Activated naive CD8-positive, alpha-beta T cell treated with anti-CD3 and anti-CD28 coated beads, Interleukin-2, amount 50 U/mL, for 16 hours (primary cell): ENCODE measurements at places on chromosomes 16 and 17.

GRCh38 chr17:82065193-82065637 lies 389 bp downstream of the DUS1L start:
- DNase-seq = no peak

DNA sequence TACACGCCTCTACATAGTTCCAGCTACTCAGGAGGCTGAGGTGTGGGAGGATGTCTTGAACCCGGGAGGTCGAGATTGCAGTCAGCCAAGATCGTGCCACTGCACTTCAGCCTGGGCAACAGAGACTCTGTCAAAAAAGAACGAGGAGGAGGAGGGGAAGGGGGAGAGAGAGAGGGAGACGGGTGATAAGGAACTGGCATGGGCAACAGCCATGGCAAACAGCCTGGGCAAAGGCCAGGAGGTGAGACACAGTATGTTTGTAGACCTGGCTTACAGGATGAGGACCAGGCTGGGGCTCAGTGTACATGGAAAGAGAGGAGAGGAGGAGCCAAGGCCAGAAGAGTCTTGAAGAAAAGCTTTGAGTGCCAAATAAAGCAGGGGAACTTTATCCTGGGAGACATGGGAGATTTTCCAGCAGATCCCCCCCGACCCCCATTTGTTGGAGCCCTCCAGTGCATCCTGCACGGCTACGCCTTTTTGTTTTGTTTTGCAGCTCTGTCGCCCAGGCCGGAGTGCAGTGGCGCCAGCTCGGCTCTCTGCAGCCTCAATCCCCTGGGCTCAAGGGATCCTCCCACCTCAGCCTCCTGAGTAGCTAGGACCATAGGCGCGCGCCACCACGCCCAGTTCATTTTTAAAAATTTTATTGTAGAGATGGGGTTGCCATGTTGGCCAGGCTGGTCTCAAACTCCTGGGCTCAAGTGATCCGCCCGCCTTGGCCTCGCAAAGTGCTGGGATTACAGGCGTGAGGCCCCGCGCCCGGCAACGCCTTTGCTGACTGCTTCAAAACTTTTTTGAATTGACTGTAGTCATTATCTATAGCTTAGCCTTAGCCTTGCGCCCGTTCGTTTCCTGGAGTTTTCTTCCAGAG lies 1.3 kb upstream of the ALKBH5 start:
- DNase-seq = no peak

DNA sequence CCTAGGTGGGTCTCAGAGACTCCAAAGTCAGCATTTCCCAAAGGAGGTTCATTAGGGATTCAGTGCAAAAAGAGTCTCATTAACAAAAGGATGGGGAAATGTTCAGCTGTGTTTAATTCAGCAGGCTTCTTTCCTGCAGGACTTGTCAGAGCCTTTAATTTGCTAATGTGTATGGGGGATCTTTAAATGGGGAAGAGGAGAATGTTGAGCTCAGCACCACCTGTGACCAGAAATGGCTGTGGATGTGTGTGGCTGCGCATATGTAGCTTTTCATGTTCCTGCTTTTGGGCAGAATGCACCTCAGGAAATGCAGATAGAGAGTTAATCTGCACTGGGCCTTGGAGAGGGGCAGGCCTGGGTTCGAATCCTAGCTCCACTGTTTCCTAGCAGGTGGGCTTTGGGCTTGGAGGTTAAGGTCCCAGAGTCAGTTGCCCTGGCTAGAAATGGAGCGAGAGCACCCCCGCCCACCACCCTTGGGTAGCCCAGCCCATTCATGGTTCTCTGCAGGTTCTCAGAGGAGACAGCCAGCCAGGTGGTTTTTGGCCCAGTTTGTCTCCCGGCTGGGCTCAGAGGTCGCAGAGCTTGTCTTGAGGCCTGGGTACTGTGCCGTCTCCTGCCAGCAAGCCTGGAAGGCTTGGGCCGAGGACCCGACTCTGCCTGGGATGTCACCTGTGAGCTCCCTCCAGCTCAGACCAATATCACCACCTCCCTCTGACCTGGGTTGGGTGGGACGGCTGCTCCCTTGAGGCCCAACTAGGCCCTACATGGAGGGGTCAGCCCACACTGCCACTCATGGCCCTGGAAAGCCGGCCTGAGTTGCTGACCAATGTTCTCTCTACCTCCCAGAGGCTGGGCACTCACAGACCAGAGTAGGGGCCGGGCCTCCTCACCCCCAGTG lies 9.3 kb downstream of the ADCY7 start:
- DNase-seq = no peak

DNA sequence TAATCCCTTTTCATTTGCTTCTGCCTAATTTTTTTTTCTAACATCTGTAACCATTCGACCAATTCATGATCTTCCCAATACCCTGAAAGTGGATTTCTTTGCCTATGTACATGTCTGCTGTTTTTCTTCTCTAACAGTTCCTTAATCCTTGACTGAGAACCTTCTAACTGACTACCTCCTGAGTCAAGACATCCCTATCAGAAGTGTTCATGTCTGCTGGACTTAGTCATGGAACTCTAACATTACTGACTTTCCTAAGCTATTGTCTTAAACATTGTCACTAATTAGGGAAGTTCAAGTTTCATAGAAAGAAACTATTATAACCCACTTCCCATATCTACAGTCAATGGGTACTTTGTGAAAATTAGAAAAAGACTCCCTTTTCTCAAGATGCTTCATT lies 52.4 kb upstream of the IRX5 start:
- no peak for DNase-seq

- DNase-seq = no peak
These were observed 4.7 kb upstream of the MMP15 start for GRCh38 chr16:58020628-58021521.

DNA sequence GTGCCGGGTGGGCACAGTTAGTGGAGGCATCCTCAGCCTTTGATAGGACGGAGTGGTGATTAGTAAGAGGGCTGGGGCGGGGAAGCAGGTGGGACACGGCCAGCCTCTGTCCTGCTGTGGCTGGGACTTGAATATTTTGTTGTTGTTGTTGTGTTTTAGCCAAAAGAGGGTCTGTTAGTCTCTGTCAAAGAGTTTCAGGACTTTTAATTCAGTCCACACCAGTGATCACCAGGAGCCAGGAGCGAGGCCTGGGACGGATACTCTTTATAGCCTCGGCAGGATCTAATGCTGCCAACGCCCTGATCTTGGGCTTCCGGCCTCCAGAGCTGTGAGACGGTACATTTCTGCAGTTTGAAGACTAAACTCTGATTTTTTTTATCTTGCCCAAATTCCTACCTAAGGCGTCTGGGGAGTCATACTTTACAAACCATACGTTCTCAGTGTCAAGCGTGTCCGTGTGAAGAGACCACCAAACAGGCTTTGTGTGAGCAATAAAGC lies 2.9 kb upstream of the RNF213 start:
- no peak for DNase-seq

DNA sequence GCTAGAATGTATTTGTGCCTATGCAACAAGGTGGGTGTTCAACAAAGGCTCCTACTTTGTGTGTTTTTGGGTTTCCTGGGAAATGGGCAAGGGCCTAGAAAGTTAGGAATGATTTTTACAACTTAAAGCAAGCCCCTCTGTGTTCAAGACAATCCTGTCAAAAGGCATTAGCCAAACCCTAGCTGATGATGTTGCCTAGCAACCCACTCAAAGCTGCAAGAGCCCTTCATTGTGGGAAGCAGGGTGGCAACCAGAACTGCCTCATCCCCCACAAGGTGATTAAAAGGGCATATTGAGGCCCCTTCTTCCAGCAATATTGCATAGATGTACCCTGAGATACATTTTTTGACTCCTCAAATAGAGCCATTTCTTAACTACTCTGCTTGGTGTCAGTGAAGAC lies 16.0 kb upstream of the RASL10B start:
- no peak for DNase-seq

DNA sequence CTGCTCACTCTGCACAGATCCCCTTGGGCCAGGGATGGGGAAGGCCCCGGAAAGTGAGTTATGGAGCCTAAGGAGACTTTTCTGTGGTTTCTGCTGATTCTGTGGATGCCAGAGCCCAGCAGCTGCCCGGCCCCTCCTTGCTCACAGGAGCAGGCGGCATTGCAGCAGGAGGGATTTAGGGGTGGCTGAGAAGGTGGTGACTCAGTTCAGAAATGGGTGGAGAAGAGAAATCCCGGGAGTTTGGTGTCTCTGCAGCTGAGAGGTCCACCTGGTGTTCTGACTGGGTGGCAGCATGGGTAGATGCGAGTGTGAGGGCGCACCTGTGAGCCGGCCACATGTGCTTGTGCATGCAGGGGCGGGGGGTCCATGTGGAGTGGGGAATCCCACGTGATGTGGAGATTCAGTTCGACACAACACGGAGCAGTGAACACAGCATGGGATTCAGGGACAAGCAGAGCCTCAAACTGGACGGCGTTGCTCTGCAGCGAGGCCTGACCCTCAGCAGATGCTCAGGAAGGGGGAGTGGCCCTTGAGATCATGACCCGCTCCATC lies 16.0 kb upstream of the SPPL2C start:
- DNase-seq = no peak

DNA sequence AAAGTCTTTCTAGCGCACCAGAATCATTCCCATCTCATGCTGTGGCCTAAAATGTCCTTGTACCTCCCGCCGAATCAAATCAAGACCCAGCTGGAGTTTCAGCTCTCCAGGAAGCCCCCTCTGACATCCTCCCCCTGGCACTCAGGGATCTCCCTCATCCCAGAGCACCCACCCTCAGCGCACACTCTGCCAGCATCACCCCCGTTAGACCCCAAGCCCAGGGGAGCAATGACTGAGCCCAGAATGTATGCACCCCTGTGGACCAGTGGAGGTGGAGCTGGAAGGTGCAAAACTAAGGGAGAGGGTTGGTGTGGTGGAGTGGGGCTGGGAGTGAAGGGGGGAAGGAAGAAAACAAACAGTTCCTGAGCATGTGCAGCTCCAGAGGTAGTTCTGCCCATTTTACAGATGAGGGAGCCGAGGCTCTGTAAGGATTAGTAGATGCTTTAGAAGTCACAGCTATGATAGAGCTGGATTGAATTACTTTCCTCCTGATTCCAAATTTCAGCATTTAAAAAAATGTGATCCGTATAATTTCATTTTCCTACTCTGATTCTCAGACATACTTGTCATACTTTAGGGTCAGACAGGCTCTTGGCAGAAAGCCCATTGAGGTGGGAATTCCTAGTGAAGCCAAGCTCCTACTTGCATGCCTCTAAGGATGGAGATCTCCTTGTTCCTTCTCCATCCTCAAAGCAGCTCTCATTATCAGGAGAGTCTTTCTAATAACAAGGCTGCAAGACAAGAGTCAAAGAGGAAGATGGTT lies 242.7 kb downstream of the KATNIP start:
- no peak for DNase-seq

DNA sequence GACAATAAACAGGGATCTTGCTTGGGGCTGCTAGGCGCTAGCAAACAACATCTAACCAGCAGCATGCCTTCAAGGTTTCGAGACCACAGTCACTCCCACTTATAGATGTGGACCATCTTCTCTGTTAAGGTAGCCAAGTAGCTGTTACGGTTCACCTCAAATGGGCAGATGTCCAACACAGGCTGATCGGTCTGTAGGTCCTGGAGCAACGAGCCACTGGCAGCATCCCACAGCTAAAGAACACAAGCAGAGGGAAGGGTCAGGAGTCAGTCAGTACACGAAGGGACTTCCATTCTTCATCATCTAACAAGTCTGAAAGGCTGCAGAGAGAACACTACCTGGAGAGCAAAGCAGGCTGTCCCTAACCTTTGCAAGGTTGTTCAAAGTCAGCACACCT lies 16.9 kb upstream of the GLG1 start:
- DNase-seq = no peak

DNA sequence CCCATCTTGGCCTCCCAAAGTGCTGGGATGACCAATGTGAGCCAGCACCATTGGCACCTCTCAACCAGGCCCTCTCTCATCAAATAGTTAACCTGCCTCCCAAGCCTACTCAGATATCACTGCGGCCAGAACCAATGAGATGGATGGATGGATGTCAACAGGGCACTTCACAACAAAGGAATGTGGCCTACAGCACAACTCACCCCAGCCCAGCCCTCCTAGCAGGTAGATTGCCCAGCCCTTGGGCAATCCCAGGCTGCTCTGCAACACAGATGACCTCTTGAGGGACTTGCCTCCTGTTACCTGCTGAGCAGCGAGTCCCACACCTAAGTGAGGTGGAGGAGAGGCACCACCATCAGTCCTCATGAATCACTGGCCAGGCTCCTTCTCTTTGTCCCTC lies 22.6 kb upstream of the KIFC3 start:
- no peak for DNase-seq

DNA sequence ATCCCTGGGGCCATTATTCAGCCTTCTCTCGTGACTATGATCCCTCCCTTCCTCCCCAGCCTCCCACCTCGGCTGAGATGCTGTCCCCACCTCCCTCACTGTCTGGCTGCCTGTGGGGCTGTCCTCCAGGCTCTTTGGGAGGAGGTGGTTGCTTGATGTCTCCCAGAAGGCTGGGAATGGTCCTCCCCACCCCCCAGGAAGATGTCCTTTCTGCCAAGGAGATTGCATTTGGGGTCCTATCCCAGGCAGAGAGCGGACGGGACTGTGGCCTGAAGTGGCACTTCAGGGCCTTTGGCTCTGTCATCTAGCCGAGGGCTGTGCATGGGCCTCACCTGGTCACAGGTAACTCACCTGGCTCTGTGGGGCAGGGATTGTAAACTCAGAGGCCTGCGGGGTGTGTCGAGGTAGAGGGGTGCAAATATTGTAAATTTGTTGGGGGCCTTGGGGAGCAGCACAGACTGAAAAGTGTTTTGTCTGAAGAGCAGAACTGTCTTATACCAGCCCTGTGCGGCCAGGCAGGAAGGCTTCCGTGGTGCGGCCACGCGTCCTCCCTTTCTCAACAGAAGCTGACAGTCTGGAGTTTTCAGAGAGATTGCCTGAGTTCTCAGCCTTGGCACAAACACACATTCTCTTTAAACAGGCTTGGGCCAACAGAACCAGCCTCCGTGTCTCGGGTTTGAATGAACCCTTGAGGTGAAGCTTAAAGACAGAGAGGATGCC lies 177.9 kb downstream of the SEC14L1 start:
- no peak for DNase-seq

- DNase-seq = no peak
These were observed 481 bp downstream of the HEXIM2 start for GRCh38 chr17:45162025-45162687.

DNA sequence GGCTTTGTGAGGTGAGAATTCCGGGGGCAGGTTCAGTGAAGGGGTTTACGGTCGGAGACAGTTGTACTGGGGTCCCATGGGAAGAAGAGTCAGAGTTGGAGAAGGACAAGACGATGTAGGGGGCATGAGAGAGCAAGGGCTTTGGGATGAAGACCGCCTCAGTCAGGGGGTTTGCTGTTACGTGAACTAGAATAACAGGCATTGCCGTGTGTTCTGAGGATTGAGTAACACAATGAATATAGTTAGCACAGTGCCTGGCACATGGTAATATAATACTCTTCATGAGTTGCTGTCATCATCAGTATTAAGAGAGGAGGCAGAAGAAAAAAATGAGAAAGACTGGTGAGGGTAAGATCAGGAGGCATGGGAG lies 577 bp downstream of the ZNF646 start:
- no peak for DNase-seq

DNA sequence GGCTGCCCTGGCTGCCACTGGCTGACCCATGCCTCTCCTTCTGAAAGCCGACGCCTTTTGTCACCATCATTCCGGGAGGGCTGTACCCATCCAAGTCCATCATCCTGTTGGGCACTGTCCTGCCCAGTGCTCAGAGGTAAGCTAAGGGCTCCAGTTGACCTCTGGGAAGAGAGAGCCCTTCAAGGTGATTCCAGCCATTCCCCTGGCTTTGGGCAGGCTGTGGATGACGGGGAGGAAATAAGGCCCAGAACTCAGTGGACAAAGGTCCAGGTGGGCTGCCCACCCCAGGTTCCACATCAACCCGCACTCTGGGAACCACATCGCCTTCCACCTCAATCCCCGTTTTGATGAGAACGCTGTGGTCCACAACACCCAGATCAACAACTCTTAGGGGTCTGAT lies 45.8 kb downstream of the NOS2 start:
- DNase-seq = no peak
